ENCODE measurements at places on chromosomes 2 and 18.

GRCh38 chr2:215811409-215812345, 201.7 kb downstream of the MREG start:
- no peak overlapping the region for H3K4me3 ChIP-seq
- H3K4me1 ChIP-seq: no peaks in the 10 kb centered on the region
- H3K27ac ChIP-seq: no peak overlapping the region

GRCh38 chr2:78175645-78176044, 653.5 kb upstream of the LRRTM4 start:
- no peak for DNase-seq
- H3K4me3 ChIP-seq: no peak overlapping the region
- no peaks in the 10 kb centered on the region for H3K36me3 ChIP-seq
- no peak overlapping the region for H3K27ac ChIP-seq
- H3K4me1 ChIP-seq: no peaks in the 10 kb centered on the region

GRCh38 chr2:55887351-55887750, 36.2 kb downstream of the EFEMP1 start:
- no peak for DNase-seq
- H3K27ac ChIP-seq: peak overlapping the region; percentile 77
- H3K36me3 ChIP-seq: no peaks in the 10 kb centered on the region
- H3K4me1 ChIP-seq: peaks cover 54% of the 10 kb centered on the region
- no peak overlapping the region for H3K4me3 ChIP-seq
- no peaks in the 10 kb centered on the region for H3K27me3 ChIP-seq

GRCh38 chr2:230947908-230948365, 22.9 kb upstream of the GPR55 start:
- H3K4me1 ChIP-seq: peaks cover 4% of the 10 kb centered on the region
- no peak for DNase-seq
- H3K36me3 ChIP-seq: no peaks in the 10 kb centered on the region
- no peaks in the 10 kb centered on the region for H3K27me3 ChIP-seq
- H3K4me3 ChIP-seq: no peak overlapping the region

DNA sequence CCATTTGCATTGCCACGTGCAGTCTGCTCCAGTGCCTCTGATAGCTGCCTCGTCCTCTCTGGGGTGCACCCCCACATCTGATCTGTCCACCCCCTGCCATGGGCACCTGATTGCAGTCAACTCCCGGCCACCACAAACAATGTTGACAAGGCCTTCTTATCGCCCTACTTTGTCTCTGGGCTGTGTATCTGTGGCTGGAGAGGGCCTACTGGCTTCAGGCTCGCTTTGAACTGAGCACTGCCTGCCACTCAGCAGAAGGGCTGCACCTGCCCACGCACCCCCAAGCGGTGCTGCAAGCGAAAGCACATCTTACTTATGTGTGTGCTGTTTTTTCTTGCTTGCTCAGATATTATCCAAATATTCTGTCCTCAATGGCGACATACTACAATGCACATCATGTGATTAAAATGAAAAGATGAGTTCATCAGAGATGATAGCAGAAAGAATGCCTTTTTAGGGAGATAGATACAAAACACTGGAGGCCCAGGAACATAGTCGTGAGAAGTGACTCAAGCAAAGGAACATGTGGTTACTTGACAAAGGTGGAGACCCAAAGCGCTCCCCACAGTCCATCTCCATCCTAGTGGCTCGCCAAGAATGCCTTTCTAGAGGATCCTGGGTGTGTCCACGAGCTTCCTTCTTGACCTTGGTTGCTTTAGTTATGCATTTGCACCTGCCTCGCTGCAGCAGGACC, 28.8 kb downstream of the FBLN7 start:
- H3K4me3 ChIP-seq: no peak overlapping the region
- no peaks in the 10 kb centered on the region for H3K4me1 ChIP-seq
- H3K27ac ChIP-seq: no peak overlapping the region

GRCh38 chr2:105188343-105188742, 53.2 kb upstream of the GPR45 start:
- no peak for DNase-seq
- H3K27me3 ChIP-seq: no peaks in the 10 kb centered on the region
- no peaks in the 10 kb centered on the region for H3K4me1 ChIP-seq
- no peak overlapping the region for H3K4me3 ChIP-seq

- no peaks in the 10 kb centered on the region for H3K27me3 ChIP-seq
- DNase-seq: peak; percentile 74
- H3K4me3 ChIP-seq: no peak overlapping the region
- H3K36me3 ChIP-seq: no peaks in the 10 kb centered on the region
Observed at GRCh38 chr2:160207804-160208654, 8.0 kb upstream of the ITGB6 start.

GRCh38 chr2:238244151-238244550, 4.3 kb upstream of the HES6 start:
- no peak overlapping the region for H3K4me3 ChIP-seq
- no peak for DNase-seq
- H3K27ac ChIP-seq: no peak overlapping the region

DNA sequence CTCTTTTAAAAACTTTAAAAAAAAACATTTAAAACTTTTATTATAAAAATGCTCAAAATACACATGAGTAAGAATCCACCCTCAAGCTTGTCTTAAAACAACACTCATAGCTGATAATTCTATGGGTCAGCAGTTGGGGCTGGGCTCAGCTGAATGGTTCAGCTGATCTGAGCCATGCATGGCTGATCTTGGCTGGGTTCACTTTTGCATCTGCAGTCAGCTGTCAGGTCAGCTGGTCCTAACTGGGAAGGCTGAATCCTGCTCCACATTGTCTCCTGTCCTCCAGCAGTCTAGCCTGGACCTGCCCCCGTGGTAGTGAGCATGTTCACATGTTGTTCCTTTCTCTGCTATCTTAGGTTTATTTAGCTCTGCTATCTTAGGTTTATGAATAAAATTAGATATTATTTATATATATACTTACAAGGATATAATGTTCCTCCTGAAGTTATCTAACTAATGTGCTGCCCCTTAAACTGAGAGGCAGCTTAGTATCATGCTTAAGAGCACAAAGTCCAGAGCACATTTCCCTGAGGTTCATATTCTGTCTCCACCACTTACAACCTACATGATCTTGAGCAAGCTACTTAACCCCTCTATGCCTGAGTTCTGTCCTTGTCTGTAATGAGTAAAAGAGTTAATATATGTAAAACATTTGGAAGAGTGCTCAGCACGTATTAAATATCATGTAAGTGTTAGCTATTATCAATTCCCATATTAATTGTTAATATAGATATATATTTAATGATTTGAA, 309.4 kb downstream of the PTPRM start:
- no peaks in the 10 kb centered on the region for H3K36me3 ChIP-seq
- no peaks in the 10 kb centered on the region for H3K4me1 ChIP-seq
- no peak overlapping the region for H3K4me3 ChIP-seq
- DNase-seq: no peak
- no peaks in the 10 kb centered on the region for H3K27me3 ChIP-seq

Data from tibial artery (tissue), 4 donors.